Neural progenitor cell (in vitro differentiated cells): ENCODE measurements at places on chromosomes 7 and 10. TPM values are rescaled to one million over a fixed set of nuclear protein-coding genes. Genes with fewer than 3 reads are reported as not detected.

DNA sequence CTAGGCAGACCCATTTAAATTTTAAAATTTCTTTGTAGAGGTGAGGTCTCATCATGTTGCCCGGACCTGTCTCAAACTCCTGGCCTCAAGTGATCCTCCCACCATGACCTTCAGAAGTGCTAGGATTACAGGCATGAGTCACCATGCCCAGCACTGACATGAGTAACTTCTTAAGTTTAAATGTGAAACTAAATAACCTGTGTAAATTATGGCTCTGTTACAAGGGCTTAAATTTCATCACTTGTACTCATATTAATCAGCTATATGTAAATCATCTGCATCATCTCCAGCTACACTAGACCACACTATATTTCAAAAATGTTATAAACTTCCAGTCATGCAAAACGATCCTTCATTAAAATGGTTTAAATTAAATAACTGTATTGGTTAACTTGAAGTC, 56.1 kb downstream of the ATAD1 start:
- no peak for DNase-seq

DNA sequence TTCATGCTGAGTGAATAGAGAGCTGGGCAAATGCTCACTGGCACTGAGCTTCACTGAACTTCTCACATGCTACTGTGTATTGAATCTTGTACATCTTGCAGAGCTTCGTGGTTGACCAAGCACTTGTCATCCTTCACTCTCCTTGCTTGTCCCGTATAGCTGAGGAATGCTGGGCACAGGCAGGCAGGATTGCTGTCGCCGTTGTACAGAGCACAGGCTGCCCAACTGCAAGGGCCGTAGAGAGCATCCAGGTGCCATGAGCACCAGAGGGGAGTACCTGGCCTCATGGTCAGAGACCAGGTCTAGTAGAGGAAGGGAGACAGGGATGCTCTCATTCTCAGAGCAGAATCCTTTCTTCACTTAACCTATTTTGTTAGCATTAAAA, 99.8 kb upstream of the RET start:
- no peak for DNase-seq

GRCh38 chr10:61183967-61184366, 240.0 kb upstream of the RHOBTB1 start:
- no peak for DNase-seq

- DNase-seq: no peak
Observed at GRCh38 chr10:35005868-35006267, 84.3 kb downstream of the CUL2 start.

DNA sequence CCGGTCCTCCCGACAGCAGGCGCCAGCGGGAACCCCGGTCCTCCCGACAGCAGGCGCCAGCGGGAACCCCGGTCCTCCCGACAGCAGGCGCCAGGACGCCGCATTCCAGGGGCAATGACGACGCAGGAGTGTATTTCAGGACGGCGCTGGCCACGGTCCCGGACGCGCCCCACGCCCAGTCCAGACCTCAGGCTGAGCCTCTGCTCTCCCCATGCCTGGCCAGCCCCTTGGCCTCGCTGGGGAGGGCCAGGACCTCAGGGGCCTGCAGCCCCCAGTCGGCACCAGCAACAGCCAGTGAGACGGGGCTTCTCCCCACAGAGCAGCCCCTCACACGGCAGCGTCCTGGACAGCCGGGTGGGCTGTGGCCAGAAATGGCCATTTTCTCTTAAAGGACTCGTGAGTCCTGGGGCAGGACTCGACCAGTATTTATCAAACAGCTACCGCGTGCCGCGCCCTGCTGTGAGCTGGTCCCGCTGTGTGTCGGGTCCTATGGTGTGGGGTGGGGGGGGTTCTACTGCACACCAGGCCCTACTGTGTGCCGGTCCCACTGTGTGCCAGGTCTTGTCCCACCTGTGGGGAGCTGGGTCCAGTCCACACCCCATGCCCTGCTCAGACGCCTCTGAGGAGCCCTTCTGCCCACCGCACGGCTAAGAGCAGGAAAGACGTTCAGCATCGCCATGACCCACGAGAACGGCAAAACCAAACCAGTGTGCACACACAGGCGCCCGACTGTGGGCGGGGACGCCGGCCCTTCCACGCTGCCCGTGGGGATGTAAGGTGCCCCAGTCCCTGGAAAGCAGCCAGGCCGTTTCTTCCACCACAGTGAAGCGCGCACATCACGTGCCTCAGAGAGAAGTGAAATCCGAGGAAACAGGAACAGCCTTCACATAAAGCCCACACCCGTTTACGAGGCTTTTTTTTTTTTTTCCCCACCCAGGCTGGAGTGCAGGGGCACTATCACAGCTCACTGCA, 33.3 kb downstream of the GET4 start:
- DNase-seq: peak; percentile 58

- no peak for DNase-seq
Observed at GRCh38 chr7:148155000-148155399, 435.6 kb upstream of the C7orf33 start.

GRCh38 chr7:150371131-150371995, 2.7 kb downstream of the REPIN1 start:
- DNase-seq: no peak

DNA sequence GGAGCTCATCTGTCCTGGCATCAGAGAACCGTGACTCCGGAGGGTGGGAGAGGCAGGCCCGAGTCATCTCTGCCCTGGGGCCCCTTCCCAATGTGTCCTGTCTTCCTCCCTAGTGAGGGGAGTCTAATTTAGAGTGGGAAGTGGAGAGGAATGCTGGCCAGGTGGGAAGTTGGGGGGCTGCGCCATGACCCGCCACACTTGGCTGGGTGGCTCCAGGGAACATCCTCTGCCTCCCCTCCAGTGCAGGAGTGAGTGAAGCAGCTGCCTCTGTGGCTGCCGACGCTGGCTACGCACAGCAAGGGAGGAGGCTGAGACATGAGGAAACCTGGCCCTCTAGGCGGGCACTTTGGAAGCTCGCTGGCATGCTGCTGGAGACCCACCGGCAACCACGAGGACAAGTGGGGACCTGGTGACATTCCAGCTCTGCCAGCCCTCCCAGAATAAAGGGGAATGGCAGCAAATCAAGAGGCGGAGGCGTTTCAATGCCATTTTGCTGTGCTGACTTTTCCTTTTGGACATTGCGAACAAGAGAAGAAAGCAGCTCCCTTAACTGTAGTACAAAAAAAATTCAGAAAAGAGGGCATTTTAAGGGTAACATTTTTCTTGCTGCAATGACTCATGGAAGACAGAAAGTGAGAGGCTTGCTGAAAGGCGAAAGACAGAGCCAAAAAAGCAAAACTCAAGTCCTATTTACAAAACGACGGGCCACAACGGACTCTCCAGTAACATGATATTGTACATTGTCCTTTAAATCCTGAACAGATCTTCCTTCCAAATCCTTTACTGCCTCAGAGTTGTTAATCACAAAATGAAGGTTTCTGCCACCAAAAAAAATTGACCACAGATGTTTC, 121.2 kb upstream of the PITRM1 start:
- no peak for DNase-seq

DNA sequence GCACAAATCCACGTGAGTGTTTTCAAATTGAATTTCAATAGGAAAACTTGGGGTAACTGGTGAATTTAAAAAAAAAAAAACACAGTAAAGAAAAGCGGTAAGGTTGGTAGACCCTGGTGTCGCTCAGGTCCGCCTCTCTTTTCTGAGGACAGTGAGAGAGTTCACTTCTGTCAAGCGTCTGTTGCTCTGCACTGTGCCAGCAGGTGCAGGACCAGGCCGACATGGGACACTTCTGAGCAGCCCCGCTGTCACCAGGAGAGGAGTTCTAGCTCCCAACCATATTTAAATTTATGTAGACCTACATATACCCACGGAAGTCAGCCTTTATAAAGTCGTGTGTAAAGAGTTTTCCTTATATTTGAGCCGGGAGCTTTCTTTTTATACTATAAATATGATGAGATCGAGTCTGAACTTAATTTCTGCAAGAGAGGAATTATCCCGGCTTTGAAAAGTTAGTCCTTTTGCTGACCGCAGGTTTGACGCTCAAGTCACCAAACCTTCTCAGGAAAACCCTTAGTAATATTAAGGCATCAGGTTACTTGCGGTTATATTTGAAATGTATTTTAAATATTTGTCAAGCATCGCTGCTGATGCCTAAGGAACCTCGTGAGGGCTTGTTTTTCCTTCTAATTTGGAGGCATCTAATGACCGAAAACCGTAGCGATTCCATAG, 531 bp downstream of the IKZF1 start:
- DNase-seq: peak; percentile 43

GRCh38 chr7:5484921-5485320, 61.3 kb upstream of the TNRC18 start:
- DNase-seq: no peak

DNA sequence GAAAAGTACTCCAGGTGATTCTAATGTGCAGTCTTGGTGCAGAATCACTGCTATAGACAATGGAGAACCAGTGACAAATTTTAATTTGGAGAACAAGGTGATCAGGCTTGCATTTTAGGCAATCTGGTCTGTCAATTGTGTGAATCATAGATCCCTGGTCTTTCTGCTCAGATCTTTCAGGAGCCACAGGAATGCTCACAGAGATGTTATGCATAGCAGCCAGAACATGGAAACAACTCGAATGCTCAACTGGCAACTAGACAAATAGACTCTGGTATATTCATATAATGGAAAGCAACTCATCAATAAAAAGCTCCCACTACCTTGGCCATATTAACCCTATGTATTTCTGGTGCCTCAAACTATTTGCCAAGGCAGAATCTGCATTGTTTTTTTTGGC, 209.1 kb downstream of the PHF14 start:
- DNase-seq: no peak

DNA sequence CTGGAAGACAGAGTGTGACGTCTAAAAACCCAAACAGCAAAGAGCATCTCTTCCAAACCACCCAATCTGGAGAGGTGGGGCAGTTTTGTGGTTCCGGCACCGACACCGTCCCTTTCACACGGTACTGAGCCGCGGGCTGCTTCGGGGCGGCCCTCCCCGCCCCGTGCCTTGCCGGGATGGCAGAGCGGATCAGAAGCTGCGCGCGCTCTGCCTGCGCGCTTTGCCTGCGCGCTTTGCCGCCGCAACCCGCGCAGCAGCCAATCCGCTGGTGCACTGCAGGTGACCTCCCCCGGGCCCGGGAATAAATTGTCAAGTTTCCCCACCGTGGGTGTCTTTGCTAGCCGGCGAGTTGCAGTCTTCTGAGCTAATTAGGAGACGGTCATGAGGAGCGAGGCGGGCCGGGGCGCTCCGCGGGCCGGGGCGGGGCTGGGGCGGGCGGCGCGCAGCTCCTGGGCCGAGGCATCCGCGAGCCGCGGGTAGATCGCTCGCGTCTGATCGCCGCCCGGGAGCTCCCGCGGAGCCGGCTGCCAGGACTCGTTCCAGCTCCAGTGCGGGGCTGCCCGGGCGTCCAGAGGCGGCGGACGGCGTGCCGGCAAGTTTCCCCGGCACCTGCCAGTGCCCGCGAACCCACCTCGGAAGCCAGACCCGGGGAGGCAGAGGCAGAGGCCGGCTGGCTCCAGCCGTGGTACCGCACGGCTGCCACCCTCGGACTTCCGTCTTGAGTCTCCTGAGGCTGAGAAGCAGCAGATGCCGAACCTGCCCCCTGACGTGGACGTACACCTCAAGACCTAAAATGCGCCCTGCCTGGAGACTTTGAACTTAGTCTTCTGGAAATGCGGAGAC, 536.0 kb upstream of the GALNT17 start:
- DNase-seq: peak; percentile 80

DNA sequence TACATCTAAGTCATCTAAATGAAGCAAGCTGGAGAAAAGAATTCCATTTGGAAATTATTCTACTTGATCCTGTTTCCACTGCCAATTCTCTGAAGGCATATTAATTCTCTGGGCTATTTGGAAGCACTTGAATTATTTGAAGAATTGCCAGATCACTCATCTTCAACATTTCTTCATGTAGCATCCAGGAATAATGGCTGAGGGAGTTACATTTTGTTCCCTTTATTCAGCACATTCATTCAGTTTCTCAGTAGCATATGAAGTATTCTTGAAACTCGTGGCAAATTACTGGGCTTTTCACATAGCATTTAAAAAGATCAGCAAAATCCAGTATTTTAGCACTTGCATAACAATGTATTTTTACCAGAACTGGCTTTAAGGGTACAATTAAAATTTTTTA, 127.1 kb upstream of the VIPR2 start:
- no peak for DNase-seq

- DNase-seq: no peak
Observed at GRCh38 chr10:114060456-114060855, 16.8 kb downstream of the ADRB1 start.

GRCh38 chr7:106070567-106071254, 41.4 kb downstream of the SYPL1 start:
- no peak for DNase-seq

GRCh38 chr10:44125879-44126278, 259.0 kb downstream of the CXCL12 start:
- no peak for DNase-seq

DNA sequence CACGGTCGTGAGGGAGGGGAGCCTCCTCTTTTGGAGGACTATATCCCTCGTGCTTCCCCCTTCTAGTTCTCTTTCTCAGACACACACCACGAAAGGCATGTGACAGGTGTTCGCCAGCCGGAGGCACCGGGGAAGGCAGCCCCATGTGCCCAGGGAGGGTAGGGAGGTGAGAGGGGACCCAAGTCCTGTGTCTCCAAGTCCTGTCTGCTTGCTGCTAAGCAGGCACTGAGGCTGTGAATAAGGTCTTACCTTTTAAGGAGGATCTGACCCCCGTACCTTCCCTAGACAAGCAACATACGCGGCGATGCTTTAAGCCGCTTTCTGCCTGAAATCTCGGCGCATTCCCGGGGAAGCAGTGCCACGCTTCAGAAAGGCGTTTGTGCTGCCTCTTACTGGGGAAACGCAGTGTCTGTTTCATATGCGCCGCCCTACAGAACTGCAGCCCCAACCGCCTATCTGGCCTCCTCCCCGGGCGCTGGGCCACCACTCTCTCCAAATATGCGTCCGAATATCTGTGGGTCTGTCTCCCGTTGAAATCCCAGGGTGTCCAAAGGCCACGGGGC, 770 bp downstream of the PLXNA4 start:
- DNase-seq: peak; percentile 82

DNA sequence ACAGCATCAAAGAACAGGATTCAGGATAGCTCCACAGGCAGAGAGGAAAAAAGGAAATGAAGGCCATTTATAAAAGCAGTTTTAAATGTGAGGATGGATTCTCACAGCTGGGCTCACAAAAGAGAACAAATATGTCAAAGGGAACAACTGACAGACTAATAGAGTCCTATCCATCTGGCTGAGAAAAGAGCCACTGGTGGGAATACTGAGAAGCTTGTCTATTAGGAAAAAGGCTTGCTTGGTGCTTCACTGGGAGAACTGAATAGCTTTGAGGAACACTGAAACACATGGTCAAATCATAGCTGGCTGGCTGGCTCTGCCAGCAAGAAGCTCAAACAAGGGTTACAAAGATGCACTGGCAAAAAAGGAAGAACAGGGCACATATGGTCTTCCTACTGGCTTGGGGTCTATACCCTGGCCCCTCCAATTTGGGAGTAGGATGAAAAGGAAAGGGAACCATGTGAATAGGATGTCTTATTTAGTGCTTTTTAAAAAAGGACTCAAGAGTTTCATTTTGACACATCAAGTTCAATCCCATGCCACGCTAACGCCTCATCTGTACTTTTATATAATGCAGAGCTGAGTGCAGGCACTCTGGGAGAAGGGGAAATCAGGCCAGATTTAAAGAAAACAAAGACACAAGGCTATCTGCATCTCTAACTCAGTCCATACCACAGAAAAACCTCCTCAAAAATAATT, 44.8 kb upstream of the KCNIP2 start:
- no peak for DNase-seq

Gene TCF7L2
- 11.0 and 12.3 TPM in 2 replicates for total RNA-seq

Gene POLR1F
- 15.5 and 29.7 TPM in 2 replicates for total RNA-seq

Gene METTL27
- total RNA-seq: 10.5 and 12.0 TPM in 2 replicates

Gene PVRIG
- not detected in 2 replicates for total RNA-seq

Gene ZP3
- total RNA-seq: 1.7 TPM in 1 of 2 replicates, not detected in the other

Gene VWDE
- total RNA-seq: 9.8 and 10.5 TPM in 2 replicates

Gene PRRT4
- 0.68 TPM in 1 of 2 replicates, not detected in the other for total RNA-seq

Gene CCDC172
- total RNA-seq: not detected in 2 replicates

Gene SPDYE5
- not detected in 2 replicates for total RNA-seq

Gene AZGP1
- total RNA-seq: not detected in 2 replicates
